ENCODE measurements at places on chromosomes 16 and 17. TPM values are rescaled to one million over a fixed set of nuclear protein-coding genes. Genes with fewer than 3 reads are reported as not detected.

Gene BCL7C
- 37.0 TPM for total RNA-seq

Gene KRTAP17-1
- not detected for total RNA-seq

DNA sequence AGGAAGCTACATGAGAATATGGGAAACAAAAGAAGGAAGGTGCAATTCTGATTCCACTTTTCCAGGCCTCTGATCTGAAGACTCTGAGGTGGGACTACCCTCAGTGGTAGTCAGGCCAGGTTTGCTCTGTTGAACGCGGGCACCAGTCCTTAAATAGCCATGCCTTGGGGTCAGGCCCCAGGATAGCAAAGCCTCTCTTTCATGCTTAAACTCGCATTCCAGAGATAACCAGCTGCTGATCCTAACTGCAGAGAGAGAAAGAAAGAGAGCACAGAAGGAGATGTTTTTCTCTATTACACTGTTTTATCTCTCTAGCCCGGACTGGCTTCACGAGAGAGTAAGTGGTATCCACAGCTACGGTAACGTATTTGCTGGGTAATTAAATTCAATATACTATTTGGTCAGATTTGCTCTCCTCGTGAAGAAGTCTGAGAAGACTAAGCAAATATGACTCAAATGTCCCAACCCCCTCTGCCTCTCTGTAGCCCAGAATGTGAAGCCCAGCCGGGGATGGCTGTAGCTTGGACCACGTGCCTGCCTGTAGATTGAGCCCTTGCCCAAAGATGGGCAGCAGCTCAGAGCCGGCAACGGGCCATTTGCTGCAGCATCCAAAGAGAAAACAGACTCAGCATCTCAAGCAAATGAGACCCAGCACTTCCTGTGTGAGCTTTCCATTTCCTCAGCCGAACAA, 122.2 kb downstream of the SMG6 start:
- peak; percentile 88 for DNase-seq

GRCh38 chr17:74513987-74514631, 17.2 kb downstream of the CD300LB start:
- DNase-seq, result peak; percentile 30

GRCh38 chr17:75763613-75764416, 1.2 kb downstream of the GALK1 start:
- DNase-seq, result no peak

Gene CDT1
- total RNA-seq, result 7.9 TPM

DNA sequence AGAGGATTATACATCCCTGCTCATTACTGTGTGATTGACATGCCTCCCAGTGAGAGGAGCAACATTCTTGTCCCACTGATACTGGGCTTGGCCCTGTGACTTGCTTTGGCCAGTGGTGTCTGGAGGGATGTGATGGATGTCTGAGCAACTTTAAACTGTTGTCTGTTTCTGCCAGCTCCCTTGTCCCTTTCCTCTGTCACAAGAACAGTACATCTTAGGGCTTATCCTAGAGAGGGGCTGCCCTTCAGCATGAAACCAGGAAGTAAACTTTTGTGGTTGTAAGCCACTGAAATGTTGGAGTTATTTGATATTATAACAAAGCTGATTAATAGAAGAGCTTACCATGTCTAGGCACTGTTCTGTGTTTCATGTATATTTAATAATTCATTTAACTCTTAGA, 82.9 kb upstream of the GPRC5B start:
- no peak for DNase-seq

DNA sequence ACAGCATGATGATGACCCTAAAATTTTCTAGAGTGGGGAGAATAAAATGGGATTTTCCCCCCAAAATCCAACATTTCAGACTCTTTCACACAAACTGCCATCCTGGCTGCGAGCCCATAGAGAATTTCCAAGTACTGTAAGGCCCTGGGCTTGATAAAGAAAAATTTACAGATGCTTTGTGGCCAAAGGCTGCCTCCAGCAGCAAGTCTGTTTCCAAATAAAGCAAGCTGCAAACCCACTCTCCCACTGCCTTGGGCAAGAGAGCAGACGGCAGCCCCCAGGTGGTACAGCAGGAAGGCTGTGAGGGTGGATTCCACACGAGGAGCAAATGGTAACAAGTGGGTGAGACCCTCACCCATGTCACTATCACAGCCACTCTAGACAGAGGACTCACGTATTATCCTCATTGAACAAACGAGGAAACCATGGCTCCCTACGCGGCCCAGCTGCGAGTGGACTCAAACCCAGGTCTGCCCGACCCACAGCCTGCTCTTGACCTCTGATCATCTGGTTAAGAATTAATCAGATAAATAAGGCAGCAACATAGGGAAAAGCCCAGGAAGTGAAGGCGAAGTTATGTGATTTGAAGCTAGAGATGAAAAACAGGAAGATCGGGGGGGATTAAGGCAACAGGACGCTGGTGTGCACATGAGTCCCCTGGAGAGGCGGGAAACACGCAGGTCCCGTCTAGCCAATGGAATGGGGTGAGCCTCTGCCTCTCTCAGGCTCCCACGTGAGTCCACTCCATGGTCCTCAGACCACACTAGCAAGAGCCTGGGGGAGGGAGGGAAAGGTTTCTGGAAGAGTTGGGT, 37.4 kb downstream of the AXIN2 start:
- DNase-seq, result no peak
